ENCODE measurements at places on chromosomes 3 and 15.

DNA sequence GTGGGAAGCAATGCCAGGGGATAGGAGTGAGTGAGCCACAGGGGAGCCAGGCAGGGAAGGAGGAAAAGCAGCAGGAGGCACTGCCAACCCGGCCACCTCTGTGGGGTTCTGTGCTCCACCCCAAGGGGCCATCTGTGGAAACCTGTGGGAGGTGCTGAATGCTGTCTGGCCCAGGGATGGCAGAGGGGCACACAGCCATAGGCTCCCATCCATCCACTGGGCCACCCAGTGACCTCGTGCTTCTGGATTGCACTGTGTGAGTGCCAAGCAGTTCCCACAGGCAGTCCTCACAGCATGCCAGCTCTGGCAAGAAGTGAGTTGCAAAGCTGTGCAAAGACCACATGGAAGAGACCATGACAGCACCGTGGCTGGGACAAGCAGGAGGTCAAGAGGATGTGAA is 27.5 kb downstream of the DNAJB8 start:
- no peak for DNase-seq

GRCh38 chr3:183697123-183697609 is 431 bp upstream of the YEATS2 start:
- DNase-seq = no peak

DNA sequence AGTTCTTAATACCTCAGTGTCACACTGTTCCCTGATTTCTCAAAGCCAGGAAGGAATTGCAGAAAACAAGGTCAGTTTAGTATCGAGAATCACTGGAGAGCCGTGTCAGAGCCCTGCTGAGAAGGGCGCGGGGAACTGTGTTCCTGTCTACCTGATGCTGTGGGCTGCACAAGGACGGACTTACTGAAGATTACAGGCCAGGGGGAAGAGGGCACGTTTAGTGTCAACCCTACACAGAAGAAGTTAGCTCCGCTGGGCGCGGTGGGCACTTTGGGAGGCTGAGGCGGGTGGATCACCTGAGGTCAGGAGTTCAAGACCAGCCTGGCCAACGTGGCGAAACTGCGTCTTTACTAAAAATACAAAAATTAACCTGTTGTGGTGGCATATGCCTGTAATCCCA is 104.1 kb downstream of the APBA2 start:
- DNase-seq = no peak

- DNase-seq = no peak
Observed at GRCh38 chr3:15154326-15154725, 51.7 kb upstream of the CAPN7 start.
